ENCODE measurements at places on chromosomes 5 and 9.

- no peak for DNase-seq
These were observed 363.6 kb upstream of the EDIL3 start for GRCh38 chr5:84748313-84748712.

DNA sequence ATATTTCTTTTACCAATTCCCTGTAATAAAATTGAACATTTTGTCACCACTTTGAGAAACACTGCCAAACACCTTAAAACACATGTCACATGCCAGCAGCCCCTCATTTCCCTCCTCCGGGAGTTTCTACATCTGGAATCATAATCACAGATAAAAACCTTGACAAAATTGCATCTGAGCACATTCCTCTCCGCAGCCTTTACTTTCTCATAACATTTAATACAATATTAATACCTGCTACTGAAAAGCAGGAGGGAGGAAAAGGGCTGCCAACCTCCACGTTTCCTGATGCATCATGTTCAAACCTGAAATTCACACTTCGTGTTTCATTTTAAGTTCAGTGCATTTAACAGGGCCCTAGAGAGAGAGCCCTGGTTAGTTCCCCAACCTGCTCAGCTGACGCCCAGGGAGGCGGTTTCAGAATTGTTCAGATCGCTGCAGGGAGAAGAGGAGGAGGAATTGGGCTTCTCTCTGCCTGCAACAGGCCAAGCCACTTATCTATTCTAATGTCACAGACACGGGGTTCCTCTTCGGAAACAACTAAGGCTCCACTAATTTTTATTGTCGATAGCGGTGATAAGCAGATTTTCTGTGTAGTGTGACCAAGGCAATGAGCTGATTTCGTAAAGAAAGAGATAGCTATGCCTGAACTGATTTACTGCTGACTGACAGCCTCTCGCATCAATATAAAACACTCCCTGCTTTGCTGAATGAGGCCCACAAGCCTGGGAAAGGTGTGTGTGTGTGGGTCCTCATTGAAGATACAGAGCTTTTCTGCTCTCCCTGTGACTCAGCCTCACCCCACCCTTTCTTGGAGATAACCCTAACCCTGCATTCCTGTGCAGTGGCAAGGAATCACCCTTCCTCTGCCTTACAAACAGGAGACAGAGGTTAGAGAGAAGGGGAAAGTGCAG lies 4.9 kb upstream of the LHX2 start:
- DNase-seq, result no peak

GRCh38 chr5:88145221-88145610 lies 123.4 kb downstream of the TMEM161B start:
- no peak for DNase-seq

DNA sequence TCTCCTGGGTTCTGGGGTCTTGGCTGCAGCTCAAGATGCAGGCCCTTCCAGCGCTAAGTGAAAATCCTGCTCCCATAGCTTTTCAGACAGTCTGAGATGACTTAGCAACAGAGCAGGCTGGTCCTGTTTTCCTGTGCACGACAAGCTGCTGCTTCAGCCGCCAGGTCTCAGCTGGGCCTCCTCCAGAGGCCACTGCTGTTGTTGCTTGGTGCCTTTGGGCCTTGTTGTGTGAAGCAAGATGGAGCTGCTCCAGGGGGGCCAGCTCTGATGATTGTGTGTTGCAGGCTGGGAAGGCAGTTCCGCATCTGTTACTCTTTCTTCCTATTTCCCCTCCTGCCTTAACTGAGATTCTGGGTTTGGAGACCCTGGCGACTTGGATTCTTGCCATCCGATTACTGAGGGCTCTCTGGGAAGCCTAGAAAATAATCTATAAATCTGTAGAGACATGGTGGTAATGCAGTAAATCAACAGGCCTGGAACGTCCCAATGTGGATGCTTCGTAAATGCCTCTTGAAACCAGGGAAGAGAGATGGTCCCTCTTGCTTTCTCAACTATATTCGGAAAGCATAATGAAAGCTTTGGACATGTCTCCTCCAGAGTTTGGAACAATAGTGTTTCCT lies 3.2 kb downstream of the MAP1B start:
- no peak for DNase-seq

DNA sequence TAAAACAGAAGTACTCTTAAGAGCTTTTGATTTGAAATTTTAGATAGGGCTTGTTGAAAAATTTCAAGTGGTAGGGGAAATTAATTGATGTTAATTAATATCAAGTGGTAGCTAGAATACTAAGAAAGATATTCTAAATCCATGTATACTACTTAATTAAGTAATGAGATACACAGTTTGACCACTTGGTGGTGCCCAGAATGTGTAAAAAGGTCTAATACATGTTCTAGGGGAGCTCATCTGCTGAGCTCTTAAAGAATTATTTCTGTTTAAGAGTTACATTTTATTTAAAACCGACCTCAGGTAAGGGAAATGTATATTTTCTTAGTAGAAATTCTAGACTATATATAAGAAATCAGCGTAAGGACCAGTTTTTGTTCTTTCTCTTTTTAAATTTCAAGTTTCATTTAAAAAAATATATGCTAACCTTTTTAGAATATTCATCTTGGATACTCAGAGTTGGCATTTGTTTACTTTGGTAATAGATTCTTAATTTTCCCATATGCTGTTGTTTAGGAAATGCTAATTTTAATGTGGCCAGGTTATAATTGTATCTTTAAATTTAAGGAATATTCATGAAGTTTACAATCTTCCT lies 61.5 kb downstream of the LNPEP start:
- peak; percentile 52 for DNase-seq

DNA sequence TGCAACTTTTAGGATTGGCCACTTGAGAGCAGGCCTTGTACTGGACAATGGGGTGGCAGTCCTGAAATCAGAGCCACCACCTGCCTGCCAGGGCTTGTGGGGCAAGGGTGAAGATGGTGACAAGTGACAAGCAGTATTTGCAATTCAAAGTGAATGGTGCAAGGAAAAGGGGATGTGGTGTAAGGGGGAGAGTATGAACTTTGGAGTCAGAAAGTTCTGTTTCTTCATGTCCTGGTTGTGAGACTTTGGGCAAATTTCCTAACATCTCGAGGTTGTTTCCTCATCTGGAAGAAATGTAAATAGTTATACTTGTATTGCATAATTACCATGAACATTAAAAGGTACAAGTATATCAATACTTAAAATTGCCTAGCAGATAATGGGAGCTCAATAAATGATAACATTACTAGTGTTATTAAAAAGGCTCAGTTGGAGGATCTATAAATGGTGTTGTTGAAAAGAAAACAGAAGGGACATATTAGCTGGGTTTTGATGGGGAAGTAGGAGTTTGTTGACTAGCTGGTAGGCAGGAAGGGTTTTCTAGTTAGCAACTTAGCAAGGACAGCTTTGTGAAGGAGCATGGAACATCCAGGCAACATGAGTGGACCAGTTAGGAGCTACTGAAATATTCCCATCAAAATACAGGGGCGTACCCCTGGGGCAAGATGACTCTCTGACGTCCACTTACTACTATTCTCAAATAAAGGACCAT lies 21.3 kb upstream of the MEGF9 start:
- no peak for DNase-seq

GRCh38 chr9:126979461-126979860 lies 64.9 kb downstream of the RALGPS1 start:
- DNase-seq, result no peak

- no peak for DNase-seq
These were observed 5.0 kb downstream of the P4HA2 start for GRCh38 chr5:132222649-132223038.

GRCh38 chr9:34994900-34995669 lies 5.5 kb downstream of the DNAJB5 start:
- DNase-seq, result peak; percentile 4

DNA sequence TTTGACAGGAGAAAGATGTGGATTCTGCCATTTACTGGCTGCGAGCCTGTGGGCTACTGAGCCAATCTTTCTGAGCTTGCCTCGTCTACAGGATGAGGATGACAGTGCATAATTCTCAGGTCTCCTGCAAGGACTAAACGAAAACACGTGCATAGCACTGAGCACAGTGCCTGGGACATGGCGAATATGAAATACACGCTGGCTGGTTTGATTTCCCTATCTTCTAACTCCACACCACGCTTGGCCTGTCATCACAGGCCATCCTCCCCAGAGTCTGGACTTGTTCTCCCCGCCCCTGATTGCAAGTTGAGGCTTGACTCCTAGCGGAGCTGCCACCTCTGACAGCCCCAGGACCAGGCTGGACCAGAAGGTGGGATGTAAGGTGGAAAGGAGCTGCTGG lies 37.9 kb downstream of the ARPC5L start:
- no peak for DNase-seq

GRCh38 chr5:54094706-54095105 lies 215.7 kb downstream of the ARL15 start:
- no peak for DNase-seq

GRCh38 chr5:91277093-91277626 lies 106.0 kb downstream of the ARRDC3 start:
- peak; percentile 46 for DNase-seq

- peak; percentile 77 for DNase-seq
These were observed 76.9 kb upstream of the MINAR2 start for GRCh38 chr5:129670957-129671500.

GRCh38 chr9:137301081-137301947 lies 757 bp downstream of the NRARP start:
- peak; percentile 50 for DNase-seq

DNA sequence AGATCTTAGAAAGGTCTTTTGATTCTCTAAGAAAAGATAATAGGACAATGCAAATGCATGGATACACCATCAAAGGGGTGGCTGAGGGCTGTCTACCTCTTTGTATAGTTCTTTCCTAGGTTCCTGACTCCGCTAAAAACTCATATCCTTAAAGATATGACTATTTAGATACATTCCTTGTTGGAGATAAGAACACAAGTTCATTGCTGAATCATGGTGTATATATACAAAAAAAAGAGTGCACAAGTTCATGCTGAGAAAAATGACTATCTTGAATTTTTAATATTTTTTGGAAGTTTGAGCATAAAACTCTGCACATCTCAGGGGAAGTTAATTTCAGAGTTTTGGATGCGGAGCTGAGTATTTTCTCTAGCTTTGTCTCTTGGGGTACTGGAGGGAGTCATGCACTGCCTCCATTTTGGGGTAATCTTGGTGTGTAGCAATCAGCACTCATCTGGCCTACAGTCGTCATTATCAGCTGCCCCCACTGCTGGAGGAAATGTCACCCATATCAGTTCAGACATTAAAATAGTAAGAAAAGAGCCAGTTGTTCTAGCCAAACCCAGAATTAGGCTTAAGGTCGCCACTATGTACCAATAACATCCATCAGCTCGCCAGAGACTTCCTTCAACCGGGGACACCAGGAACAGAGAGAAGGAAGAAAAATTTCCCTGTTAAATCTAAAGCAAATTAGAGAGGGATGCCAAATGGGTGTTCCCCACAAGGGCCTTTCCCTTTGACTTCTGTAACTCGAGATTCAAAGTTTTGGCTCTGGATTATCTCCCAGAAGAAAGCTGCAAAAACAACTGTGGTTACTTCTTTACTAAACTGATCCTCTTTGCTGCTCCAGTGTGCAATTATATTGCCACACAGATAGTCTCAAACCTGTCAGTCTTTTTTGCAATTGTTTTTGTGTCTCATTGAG lies 49.0 kb downstream of the PTTG1 start:
- no peak for DNase-seq

- DNase-seq, result no peak
These were observed 6.8 kb downstream of the TENT4A start for GRCh38 chr5:6719896-6720560.

DNA sequence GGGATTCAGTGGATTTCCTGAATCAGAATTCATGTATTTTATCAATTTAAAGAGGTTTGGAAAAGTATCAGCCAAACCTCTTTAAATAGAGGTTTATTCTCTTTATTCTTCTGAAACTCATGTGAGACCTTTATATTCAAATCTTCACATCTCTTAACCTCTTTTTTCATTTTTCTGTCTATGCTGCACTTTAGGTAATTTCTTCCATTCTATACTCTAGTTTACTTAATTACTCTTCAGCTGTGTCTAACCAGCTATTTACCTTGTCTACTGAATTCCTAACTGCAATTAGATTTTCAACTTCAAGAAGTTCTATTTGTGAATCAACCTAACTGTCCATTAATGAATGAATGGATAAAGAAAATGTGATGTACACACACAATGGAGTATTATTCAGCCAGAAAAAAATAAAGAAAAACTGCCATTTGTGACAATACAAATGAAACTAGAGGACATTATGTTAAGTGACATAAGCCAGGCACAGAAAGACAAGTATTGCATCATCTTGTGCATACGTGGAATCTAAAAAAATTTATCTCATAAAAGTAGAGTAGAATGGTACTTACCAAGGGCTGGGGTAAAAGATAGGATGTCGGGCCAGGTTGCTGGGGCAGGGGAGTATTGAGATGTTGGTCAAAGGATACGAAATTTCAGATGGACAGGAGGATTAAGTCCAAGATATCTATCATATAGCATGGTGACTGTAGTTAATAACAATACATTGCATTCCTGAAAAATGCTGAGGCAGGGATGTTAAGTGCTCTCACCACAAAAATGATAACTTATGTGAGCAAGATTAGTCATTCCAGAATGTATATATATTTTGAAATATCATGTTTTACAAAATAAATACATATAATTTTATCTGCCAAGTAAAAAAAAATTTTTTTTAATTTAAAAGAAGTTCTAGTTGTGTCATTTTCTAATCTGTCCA lies 129.5 kb upstream of the LRRTM2 start:
- DNase-seq, result no peak

- no peak for DNase-seq
These were observed 1250.8 kb upstream of the CDH18 start for GRCh38 chr5:21238786-21239185.

DNA sequence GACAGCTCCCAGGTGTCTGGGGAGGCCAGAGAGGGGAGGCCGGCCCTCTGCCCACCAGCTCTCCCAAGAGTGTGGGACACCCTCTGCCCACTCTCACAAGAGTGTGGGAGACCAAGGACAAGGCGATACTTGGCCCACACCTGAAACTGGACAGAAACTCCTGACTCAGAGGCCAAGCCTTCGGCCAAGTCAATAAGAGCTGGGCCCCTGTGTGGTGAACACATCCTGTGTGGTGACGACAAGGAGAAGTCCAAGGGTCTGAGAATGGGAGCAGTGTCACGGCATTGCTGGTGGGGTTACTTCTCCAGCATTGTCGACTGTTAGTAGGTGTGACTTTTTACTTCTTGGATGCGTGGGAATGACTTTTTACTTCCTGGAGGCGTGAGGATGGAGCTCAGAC lies 14.6 kb upstream of the F2RL1 start:
- peak; percentile 74 for DNase-seq

GRCh38 chr9:105131981-105132380 lies 112.5 kb upstream of the SLC44A1 start:
- DNase-seq, result peak; percentile 56
